ENCODE measurements at places on chromosomes 13 and 19. TPM values are rescaled to one million over a fixed set of nuclear protein-coding genes. Genes with fewer than 3 reads are reported as not detected.
A peak's percentile ranks its signal among the peaks of the same experiment; 100 is the strongest.

Gene IGFL1
- not detected for total RNA-seq

Gene COL4A2
- 230 TPM for total RNA-seq

Gene ZNF99
- 0.07 TPM for total RNA-seq

Gene KIR3DL2
- not detected for total RNA-seq

Gene LGALS7B
- total RNA-seq, result not detected

Gene APOC4
- total RNA-seq, result not detected

Gene IL12RB1
- total RNA-seq, result 7.4 TPM

- H3K27me3 ChIP-seq, result no peaks in the 10 kb centered on the region
- no peaks in the 10 kb centered on the region for H3K36me3 ChIP-seq
- H3K4me1 ChIP-seq, result no peaks in the 10 kb centered on the region
- H3K4me3 ChIP-seq, result no peak overlapping the region
- DNase-seq, result no peak
Measured at GRCh38 chr13:35448465-35448864, 28.0 kb downstream of the MAB21L1 start.

- no peaks in the 10 kb centered on the region for H3K36me3 ChIP-seq
- no peak for DNase-seq
- H3K27me3 ChIP-seq, result no peaks in the 10 kb centered on the region
- H3K4me3 ChIP-seq, result no peak overlapping the region
Measured at GRCh38 chr13:110879482-110879881, 35.4 kb downstream of the ANKRD10 start.

DNA sequence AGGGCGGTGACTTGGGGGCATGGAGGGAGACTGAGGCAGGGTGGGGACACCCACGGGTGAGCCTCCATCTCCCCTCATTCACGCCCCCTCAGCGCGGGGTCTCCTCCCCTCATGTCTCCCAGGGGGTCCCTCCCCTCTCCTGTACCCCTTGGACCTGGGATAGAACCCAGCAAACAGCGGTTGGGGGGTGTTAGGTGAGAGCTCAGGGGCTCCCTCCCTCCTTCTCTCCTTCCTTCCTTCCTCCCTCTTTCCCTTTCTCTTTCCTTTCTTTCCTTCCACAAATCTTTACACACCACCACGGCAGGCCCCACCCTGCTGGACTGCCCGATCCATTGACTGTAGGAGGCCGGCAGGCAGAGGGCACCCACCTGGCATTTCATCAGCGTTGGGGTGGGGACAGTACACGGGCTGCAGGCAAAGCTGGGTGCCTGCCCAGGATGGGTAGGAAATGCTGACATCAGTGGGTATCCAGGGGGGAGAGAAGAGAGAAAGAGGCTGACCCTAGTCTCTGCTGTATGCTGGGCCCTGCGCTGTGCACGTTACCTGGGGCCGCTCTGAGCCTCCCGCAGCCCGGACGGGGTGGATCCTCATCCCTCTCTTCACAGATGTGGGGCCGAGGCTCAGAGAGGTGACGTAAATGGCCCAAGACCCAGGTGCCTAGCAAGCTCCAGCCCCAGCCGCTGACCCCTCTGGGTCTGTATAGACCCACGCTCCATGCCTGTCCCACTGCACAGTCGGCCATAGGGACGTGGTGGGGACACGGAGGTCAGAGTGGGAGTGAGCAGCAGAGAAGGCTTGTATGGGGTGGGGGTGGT lies 3.5 kb downstream of the SSC5D start:
- no peak overlapping the region for H3K27ac ChIP-seq
- H3K4me1 ChIP-seq, result peaks cover 14% of the 10 kb centered on the region
- DNase-seq, result no peak
- H3K27me3 ChIP-seq, result no peaks in the 10 kb centered on the region
- no peaks in the 10 kb centered on the region for H3K36me3 ChIP-seq

DNA sequence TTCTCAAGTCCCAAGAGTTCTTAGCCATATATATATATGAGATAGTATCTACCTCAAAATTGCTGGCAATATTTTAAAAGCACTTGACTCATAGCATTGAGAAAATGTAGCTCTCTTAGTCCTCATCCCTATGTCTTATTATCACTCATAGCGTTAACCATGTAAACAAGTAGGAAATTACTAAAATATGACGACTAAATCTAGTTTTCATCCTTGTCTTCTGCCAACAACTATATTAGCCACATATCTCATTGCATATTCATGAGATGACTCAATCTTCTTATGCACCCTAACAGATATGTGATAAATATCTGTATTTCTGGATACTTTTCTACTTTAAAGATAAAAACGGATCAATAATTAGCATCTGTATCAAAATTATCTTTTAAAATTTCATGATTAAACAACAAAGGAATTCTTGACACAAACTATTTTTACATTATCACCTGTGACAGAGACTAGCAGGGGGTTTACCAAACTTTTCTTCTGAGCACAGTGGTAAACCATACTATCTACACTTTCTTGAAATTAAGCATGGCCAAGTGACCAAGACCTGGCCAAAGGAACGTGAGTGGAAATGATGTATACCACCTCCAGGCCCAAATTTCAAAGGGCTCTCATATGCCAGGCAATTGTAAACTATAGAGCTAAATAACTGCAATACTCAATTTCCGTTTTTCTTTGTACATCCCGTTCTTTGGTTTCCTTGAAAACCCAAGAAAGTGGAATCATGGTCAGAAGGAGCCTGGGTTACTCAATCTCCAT lies 45.7 kb downstream of the ZC3H13 start:
- no peaks in the 10 kb centered on the region for H3K4me1 ChIP-seq
- H3K36me3 ChIP-seq, result peaks cover 18% of the 10 kb centered on the region
- DNase-seq, result no peak
- H3K27ac ChIP-seq, result no peak overlapping the region
- H3K27me3 ChIP-seq, result no peaks in the 10 kb centered on the region

- H3K36me3 ChIP-seq, result no peaks in the 10 kb centered on the region
- no peaks in the 10 kb centered on the region for H3K4me1 ChIP-seq
- H3K4me3 ChIP-seq, result no peak overlapping the region
- H3K27me3 ChIP-seq, result no peaks in the 10 kb centered on the region
Measured at GRCh38 chr13:66965181-66965580, 265.0 kb downstream of the PCDH9 start.

- H3K4me1 ChIP-seq, result peaks cover 17% of the 10 kb centered on the region
- no peaks in the 10 kb centered on the region for H3K27me3 ChIP-seq
- DNase-seq, result no peak
- no peaks in the 10 kb centered on the region for H3K36me3 ChIP-seq
Measured at GRCh38 chr19:49761625-49762311, 1.3 kb downstream of the TSKS start.

DNA sequence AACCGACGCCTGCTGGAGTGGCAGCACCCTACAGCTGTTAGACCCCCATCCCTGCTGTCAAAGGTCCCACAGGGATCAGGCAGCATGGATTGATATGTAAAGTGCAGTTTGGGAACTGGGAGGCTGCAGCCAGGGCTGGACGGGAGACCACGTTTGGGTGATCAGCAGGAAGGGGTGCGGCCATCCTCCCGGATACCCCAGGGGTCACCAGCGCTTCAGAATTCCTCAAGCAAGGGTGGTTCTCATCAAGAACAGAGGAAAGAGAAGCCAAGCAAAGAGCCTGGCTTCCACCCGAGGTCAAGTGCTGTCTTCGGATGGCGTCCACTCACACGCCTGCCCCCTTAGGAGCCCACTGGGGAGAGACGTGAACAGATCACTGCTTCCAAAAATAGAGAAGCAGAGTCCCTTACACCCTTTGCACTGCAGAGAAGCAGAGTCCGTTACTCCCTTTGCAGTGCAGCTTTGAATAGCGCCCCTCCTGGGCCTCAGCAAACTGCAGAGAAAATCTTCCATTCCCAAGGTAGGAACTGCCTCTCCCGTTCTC lies 35.5 kb downstream of the DHRS12 start:
- no peak overlapping the region for H3K4me3 ChIP-seq
- H3K27me3 ChIP-seq, result no peaks in the 10 kb centered on the region
- H3K36me3 ChIP-seq, result no peaks in the 10 kb centered on the region
- no peak overlapping the region for H3K27ac ChIP-seq

DNA sequence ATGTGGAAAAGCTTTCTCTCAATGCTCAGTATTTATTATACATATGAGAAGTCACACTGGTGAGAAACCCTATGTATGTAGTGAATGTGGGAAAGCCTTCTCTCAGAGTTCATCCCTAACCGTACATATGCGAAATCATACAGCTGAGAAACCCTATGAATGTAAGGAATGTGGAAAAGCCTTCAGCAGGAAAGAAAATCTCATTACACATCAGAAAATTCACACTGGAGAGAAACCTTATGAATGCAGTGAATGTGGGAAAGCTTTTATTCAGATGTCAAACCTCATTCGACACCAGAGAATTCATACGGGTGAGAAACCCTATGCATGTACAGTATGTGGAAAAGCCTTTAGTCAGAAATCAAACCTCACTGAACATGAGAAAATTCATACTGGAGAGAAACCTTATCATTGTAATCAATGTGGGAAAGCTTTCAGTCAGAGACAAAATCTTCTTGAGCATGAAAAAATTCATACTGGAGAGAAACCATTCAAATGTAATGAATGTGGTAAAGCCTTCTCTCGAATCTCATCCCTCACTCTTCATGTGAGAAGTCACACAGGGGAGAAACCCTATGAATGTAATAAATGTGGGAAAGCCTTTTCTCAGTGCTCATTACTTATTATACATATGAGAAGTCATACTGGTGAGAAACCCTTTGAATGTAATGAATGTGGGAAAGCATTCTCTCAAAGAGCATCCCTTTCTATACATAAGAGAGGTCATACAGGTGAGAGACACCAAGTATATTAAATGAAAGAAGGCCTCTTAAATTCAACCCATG lies 34.4 kb downstream of the ZNF568 start:
- H3K27me3 ChIP-seq, result no peaks in the 10 kb centered on the region
- peaks cover 9% of the 10 kb centered on the region for H3K36me3 ChIP-seq
- DNase-seq, result no peak
- no peak overlapping the region for H3K27ac ChIP-seq
- H3K4me3 ChIP-seq, result peak overlapping the region; percentile 20

- H3K4me3 ChIP-seq, result no peak overlapping the region
- DNase-seq, result no peak
- H3K27ac ChIP-seq, result no peak overlapping the region
- no peaks in the 10 kb centered on the region for H3K36me3 ChIP-seq
Measured at GRCh38 chr19:35033067-35034004, 3.1 kb downstream of the SCN1B start.

DNA sequence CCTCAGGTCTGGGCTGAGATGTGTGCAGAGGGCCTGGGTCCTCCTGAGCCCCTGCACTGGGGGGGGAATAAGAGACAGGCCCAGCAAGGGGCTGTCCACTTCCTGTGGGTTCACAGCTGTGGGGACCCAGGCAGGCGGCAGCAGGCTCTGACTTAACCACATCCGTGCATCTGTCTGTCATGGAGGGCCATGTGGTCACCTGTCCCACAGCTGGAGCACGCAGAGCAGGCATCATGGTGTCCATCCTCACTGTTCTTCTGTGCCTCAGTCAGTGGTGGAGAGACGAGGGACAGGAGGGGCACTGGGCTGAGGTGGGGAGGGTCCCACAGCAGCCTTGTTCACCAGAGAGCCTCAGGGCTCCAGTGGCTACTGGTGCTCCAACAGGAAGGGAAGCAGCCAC lies 16.3 kb upstream of the KIR3DL3 start:
- no peak for DNase-seq
- H3K4me3 ChIP-seq, result no peak overlapping the region
- H3K27ac ChIP-seq, result no peak overlapping the region
- no peaks in the 10 kb centered on the region for H3K27me3 ChIP-seq

DNA sequence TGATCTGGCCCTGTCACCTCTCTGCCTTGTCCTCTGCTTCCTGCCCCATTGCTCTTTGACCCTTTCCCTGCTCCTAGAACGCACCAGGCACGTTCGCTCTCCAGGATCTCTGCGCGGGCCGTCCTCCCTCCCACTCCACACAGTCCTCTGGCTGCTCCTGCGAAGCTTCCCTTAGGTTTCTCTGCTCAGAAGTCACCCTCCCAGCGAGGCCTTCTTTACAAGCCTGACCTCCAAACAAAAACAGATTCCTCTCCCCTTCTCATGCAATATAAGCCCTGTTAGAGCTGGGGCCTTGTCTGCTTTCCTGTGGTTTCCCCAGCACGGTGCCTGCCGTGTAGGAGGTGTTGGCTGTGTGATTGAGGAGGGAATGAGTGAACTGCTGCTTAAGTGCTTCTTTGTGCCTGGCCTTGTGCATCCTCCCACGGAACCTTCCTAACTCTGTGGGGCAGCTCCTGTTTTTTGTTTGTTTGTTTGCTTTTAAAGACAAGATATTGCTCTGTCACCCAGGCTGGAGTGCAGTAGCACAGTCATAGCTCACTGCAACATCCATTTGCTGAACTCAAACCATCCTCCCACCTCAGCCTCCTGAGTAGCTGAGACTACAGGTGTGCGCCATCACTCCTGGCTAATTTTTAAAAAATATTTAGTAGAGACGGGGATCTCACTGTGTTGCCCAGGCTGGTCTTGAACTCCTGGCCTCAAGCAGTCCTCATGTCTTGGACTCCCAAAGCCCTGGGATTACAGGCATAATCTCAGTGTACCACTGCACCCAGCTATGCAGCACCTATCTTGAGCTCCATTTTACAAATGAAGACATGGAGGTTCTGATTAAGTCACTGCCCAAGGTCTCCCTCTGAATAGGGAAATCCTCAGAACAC lies 82.0 kb downstream of the SIPA1L3 start:
- DNase-seq, result no peak
- H3K27ac ChIP-seq, result no peak overlapping the region
- no peaks in the 10 kb centered on the region for H3K27me3 ChIP-seq
- H3K36me3 ChIP-seq, result no peaks in the 10 kb centered on the region

GRCh38 chr13:58594747-58595600 lies 963.4 kb downstream of the PCDH17 start:
- H3K36me3 ChIP-seq, result no peaks in the 10 kb centered on the region
- no peaks in the 10 kb centered on the region for H3K27me3 ChIP-seq
- no peak overlapping the region for H3K27ac ChIP-seq
- H3K4me3 ChIP-seq, result no peak overlapping the region

DNA sequence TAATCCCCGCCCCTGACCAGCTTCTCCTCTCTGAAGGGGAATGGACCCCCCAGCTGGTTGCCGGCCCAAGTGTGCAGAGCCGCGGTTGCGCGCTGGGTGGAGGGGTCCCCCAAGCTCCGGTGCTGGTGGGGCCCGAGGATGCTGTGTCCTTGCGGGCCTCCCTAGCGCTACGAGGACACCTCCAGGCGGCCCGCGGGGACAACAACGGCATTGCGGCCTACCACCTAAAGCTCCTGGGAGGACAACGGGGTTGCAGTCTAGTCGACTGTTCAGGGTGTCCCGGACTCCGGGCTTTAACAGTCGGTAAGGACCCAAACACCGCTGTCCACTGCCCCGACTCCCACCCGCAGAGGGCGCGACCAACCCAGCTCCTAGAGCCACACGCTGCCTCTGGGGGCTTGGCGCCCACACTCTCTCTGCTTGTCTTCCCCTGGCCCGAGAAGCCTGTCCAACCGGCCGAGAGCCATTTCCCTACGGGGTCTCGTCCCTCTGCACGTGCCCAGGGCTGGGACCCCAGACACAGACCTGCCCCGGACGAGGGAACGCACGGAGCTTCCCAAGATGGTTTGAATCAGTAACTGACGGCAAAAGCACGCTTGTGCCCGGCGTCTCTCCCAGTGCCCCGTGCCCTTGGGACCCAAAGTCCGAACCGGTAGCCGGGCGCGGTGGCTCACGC lies 927 bp upstream of the SDHAF1 start:
- DNase-seq, result no peak
- H3K4me1 ChIP-seq, result peaks cover 20% of the 10 kb centered on the region
- H3K27me3 ChIP-seq, result no peaks in the 10 kb centered on the region
- H3K27ac ChIP-seq, result no peak overlapping the region
- H3K4me3 ChIP-seq, result no peak overlapping the region

Data from adrenal gland (tissue), 19 donors.